ENCODE measurements at places on chromosomes 11 and 22. TPM values are rescaled to one million over a fixed set of nuclear protein-coding genes. Genes with fewer than 3 reads are reported as not detected.
A peak's percentile ranks its signal among the peaks of the same experiment; 100 is the strongest.

- no peak for DNase-seq
Measured at GRCh38 chr11:109726061-109726460, 304.1 kb downstream of the C11orf87 start.

DNA sequence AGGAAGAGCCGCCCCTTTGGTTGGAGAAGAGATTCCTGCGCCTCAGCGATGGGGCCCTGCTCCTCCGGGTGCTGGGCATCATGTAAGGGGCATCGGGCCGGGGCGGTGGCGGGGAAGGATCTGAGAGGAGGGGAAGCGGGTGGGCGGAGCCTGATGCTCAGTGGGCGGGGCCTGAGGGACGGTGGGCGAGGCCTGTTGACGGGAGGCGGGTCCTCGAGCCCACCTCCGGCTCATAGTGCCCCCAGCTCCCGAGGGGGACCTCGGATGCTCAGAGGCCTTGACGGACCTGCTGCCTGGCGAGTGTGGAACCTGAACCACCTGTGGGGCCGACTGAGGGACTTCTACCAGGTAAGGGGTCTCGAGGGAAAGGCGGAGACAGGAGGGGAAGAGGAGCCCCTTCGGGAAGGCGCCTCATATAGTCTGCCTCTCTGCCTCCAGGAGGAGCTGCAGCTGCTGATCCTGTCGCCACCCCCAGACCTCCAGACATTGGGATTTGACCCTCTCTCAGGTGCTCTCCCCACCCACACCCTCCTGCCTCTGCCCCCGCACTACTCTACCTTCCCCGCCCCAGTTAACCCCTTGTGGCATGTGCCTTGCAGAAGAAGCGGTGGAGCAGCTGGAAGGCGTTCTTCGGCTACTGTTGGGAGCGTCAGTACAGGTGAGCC lies 799 bp downstream of the CCDC88B start:
- no peak for DNase-seq

DNA sequence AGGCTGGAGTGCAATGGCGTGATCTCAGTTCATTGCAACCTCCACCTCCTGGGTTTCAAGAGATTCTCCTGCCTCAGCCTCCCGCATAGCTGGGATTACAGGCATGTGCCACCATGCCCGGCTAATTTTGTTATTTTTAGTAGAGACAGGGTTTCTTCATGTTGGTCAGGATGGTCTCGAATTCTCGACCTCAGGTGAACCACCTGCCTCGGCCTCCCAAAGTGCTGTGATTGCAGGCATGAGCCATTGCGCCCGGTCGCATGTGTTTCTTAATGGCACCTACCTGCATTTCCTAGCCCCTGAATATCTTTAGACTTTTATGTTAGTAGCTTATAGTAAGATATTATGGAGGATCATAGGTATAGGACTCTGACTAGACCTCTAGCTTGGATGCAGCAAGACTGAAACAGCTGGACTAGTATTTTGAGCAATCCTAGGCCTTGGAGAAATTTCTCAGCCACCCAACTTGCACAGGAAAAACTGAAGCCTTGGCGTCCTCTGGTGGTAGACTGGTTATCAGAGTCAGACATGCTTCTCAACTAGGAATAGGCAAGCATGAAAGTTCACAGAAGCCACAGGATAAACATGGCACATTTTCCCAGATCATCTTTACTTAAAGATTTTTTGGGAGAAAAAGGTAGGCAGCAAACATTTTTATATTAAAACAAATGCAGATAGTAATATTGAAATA lies 22.7 kb upstream of the C1QTNF4 start:
- DNase-seq = peak; percentile 38

DNA sequence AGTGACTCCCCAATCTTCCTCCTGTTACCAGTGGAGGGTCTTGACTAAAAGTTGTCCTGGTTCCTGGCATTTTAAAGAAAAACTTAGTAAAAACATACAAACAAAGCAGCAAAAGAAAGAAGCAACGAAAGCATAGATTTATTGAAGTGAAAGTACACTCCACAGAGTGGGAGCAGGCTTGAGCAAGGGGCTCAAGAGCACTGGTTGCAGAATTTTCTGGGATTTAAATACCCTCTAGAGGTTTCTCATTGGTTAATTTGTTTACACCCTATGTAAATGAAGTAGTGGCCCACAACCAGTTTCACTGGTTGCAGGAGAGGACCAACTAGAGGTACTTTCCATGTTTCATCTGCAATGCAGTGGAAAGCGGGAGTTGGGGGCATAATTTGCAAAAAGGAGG lies 10.7 kb downstream of the FAM111B start:
- DNase-seq = no peak

DNA sequence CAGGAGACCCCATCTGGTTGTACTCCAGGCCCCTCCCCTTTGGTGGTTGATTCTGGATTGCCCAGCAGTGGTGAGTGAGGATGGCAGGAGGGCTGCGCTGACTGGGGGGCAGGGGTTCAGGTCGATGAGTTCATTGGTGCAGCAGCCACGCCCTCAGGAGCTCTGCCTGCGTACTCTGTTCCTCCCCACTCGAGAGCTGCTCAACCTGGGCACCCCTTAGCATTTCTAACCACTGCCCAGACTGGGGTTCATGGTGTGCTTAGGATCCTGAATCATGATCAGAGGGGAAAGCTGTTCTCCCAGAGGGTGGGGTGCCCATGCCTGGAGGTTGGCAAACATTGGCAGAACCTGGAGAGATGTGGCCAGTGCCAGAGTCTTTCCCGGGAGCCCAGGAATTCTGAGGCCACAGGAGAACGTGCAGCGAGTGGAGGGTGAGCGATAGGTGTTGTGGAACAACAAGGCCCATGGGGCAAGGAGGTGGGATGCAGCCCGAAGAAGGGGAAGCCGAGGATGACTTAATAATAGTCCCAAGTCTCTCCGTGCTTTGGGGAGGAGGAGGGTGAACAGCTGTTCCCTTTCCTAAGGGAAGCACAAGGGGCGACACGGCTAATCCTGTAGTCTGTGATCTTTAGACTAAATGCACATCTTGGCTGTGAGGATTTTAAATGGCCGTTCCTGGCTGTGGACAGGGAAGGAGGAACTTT lies 75.5 kb downstream of the SCN3B start:
- no peak for DNase-seq

- no peak for DNase-seq
Measured at GRCh38 chr11:131710511-131710910, 340.1 kb downstream of the NTM start.

GRCh38 chr11:42709216-42709615 lies 602.6 kb upstream of the API5 start:
- no peak for DNase-seq

The SCGB1A1 gene
- polyA plus RNA-seq = not detected

The LMNTD2 gene
- 4.6 TPM for polyA plus RNA-seq

The SMIM35 gene
- polyA plus RNA-seq = 0.46 TPM

The C11orf87 gene
- 0.27 TPM for polyA plus RNA-seq

Measured in large intestine (tissue), 12 donors.